Fibroblast of skin of scalp (primary cell): ENCODE measurements at places on chromosomes 5 and 9.

- no peak for DNase-seq
These were observed 6.3 kb downstream of the ARL15 start for GRCh38 chr5:54304040-54304439.

DNA sequence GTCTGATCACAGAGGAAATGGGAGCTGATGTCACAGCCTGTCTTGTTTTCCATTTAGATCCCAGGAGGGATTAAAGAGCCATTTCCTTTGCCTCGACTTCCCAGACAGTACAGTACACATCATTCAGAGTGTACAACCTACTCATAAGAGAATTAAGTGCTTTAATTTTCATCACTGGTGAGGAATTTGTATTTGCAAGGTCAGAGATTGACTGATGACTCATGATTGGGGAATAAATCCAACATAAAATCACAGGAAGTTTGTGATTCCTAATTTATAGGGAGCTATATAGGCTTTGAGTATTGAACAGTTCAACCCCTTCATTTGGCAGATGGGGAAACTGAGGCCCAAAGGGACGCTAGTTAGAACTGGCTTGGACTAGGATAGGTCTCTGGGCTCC lies 4.1 kb upstream of the TOMM5 start:
- DNase-seq, result no peak

GRCh38 chr9:84173961-84174360 lies 166.6 kb downstream of the SLC28A3 start:
- DNase-seq, result no peak

DNA sequence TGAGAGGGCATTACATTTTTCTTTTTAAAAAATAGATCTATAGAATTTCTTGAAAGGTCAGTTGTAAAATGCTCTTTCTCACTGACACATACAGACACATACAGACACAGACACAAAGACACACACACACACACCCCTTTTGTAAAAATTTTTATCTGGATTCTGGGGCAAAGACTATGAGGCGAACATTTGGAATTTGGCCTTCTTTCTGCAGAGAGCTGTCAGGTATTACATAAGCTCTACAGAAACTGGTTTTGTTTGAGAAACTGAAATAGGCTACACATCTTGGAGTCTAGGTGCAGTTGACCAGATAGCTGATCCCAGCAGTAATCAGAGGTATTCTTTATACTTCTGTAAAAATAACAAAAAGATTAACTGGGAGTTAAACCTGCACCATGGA lies 315.9 kb upstream of the RPS23 start:
- peak; percentile 22 for DNase-seq

- no peak for DNase-seq
These were observed 66.6 kb downstream of the LPAR1 start for GRCh38 chr9:110971705-110972104.

DNA sequence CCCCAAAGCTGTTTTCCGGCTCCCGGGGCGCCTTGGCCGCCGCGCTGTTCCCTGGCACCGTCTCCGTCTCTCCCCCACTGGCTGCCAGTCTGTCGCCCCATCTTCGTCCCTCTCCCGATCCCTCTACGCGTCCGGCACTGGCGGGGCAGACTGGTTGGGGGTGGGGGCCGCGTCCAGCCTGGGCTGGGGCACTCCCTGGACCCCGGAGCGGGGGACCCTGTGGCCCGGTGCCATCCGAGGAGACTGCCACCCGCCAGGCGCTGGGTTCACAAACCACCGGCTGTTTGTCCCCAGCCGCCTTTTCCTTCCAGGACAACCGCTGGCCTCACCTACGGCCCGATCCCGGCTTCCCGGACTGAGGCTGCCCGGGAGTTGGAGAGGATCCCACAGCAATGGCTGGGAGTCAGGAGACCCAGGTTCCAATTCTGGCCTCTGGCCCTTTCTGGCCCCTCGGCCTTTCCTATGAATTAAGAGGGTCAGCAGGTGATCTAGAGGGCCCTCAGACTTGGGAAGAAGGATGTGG lies 1.0 kb upstream of the FIBCD1 start:
- no peak for DNase-seq

GRCh38 chr5:39014561-39014960 lies 59.6 kb downstream of the RICTOR start:
- DNase-seq, result peak; percentile 97

DNA sequence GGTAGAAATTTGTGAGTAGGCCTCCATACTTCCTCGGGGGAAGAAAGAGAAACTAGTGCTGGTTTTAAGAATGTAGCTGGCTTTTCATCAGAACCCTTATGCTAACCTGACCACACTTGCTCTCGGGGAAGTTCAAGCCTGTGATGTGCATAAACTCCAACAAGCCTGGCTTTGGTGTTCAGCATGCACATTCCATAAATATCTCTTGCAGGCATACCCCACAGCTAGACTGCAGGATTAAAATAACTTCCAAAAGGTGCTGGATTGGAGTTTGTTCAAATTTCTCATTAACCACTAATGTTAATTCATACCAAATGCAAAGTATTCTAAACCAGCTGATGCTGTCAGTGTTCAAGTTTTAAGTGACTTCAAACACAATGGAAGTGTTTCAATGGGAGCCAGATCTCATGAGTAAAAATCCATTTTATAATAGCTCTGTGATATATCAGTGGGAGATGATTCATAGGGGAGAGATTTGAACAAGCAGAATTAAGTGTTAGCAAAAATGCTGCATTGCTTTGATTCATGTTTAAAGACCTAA lies 79.4 kb downstream of the NPR3 start:
- DNase-seq, result peak; percentile 88

DNA sequence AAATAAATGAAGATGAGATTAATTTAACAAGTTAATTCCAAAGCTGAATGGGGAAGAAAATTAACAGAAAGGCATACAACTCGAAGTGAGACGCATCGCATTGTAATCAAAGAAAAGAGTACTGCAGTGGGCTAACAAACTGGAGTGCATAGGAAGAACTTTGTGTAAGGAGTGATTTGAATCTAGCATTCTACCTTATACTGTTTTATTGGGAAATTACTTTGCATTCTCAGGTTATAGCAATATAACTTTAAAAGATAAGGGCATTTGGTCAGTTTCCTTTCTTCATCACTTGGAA lies 124.5 kb upstream of the TLE4 start:
- DNase-seq, result no peak

DNA sequence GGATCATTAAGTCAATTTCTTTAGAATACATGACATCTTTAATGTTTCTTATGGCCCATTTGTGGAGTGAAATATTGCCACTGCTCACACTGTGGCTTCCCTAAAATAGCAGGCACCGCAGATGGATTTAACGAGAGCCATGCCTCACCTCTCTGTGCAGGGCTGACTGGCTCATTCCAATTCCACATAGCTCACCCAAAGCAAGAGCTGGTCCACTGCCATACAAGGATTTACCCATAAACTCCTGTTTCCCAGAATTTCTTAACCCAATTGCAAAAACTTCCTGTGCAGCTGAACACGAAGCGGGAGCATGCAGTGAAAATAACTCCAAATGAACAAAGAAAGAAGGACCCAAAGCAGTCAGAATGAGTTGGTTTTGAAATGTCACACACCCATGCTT lies 159.5 kb downstream of the BAAT start:
- DNase-seq, result no peak

GRCh38 chr5:20276061-20276958 lies 288.3 kb upstream of the CDH18 start:
- peak; percentile 72 for DNase-seq

DNA sequence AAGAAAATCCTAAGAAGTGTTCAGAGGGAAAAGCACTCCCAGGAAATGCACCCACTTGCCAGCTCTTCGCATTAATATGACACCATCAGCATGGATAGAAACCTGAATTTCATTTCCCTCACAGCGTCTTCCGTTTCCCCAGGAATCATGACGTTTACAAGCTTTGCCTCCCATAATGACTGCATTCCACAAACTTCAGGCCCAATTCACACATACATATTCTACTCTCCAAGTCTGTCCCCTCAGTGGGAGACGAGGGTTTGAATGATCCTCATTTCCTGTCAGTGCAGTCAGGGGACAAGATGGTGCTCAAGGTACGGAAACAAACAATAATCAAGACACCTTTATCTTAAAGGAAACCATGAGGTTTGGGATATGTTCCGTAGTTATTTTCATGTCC lies 44.9 kb upstream of the MAN2A1 start:
- DNase-seq, result peak; percentile 1

DNA sequence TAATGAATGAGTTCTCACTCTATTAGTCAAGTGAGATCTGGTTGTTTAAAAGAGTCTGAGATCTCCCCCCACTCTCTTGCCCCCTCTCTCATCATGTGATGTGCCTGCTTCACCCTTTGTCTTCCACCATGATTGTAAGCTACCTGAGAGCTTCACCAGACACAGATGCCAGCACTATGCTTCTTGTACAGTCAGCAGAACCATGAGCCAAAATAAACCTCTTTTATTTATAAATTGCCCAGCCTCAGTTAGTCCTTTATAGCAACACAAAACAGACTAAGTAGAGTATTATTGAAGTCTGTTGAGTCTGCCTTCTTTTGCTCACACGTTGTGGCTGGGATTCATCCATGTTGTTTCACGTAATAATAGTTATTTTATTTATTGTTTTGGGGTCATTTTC lies 14.3 kb downstream of the CYSTM1 start:
- DNase-seq, result no peak

DNA sequence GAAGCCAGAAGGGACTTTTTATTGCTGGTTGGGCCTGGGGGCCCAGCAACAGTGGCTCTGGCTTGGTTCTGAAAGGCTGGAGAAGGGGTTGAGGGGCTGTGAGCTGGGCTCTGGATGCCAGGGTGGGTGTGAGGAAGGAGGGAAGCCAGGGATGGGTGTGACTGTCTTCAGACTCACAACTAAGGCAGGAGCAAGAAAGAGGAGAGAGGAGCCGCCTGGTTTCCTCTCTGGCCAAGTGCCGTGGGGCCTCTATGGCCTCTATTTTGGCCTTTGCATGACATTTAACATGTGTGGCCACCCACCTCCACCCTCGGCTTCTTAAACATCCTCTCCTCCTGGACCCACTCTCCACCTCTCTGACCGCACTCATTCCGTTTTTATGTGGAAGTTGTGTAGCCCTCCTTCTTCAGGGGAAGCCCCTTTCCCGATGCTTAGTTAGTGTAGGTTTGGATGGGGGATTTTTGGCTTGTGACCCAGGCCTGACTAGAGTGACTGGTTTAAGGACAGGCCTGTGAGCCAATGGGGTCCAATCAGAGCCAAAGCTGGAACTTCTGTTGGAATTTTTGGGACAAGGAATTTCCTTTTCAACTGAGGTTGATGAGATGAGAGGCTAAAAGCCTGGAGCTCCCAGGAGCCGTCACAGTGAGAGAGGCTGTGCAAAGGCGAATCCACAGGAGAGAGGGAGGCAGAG lies 517.8 kb downstream of the CCDC171 start:
- no peak for DNase-seq

DNA sequence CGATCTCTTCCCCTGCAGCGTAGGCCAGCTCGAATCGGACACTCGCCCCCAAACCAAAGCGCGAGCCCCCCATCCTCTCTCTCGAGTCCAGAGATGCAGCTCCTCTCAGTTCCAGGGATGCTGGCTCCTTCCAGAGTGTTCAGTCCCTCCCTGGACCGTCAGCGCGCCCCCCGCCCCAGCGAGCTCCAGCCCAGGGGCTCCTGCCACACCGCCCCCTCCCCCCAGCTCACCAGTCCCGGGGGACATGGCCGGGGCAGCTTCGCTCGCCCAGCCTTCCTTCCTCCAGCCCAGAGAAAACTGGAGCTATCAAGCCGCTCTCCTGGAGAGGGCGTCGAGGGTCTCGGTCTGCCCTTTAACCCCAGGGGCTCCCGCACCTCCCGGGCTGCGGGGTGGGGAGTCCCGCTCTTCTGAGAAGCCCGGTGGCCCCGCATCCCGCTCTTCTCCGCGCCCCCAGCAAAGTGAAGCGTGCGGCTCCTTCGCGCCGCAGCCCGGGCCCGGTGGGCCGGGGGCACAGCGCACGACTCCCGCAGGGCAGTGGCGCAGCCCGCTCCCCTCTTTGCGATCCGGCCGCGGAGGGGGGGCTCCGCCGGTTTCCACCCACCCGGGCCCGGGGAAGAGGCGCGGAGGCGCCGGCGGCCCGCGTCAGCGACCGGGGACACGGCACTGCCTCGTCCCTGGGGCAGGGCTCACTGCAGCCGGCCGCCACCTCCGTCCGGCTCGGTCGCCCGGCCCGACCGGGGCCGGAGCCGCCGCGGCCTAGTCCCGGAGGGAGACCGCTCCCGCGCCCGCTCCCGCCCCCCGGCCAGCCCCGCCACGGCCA lies 587 bp downstream of the MIER3 start:
- peak; percentile 29 for DNase-seq

- DNase-seq, result peak; percentile 53
These were observed 300.6 kb downstream of the TMEM38B start for GRCh38 chr9:105994970-105995369.

DNA sequence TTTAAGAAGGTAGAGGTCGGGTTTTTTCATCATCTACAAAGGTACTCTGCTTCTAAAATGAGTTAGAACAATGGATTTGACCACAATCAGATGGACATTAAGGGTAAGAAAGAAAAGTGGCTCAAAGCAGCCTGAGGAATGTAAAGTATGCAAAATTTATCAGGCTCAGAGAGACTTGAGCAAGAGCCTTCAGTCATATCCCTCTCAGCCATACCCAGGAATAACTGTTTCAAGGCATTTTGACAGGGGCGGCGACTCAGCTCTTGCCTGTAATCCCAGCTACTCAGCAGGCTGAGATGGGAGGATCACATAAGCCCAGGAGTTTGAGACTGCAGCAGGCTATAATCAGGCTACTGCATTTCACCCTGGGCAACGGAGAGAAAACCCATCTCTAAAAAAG lies 38.8 kb upstream of the ANXA2R start:
- DNase-seq, result peak; percentile 84

GRCh38 chr5:128775558-128775957 lies 189.7 kb upstream of the SLC27A6 start:
- no peak for DNase-seq

DNA sequence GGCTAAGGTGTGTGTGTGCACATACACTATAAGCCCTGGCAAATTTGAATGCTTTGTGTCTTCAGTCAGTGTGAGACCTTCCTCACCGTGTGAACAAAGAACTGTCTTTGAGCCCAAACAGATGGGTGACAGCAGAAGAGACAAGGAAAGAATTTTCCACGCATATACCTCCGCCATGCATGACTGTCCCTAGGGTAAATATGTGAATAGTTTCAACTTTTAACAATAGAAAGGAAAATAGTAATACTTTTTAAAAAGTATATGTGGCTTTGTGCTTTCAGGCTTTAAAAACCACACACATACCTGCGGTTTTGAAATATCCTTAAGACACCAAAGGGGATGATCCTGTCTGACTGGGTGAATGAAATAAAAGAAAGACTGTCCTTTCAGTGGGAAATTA lies 438.6 kb upstream of the MPDZ start:
- DNase-seq, result peak; percentile 79

DNA sequence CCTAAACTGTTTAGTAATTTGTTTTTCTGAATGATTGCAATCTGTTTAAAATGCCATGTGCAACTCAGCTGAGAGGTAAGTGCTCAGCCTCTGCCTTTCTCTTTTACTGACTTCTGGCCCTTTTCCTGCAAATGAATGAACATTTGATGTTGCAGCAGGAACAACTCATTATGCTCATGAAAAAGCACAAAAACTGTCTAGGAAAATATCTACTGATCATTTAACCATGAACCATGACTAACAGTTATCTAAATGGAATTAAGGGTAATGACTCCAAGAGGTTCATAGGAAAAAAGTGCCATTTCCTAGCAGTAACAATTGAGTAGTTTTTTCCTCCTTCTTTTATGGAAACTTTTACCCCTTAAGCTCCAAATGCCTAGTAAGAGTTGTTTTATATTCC lies 70.6 kb upstream of the ANKH start:
- DNase-seq, result no peak

GRCh38 chr5:139705655-139706587 lies 57.8 kb downstream of the CXXC5 start:
- no peak for DNase-seq

GRCh38 chr9:98791608-98792490 lies 4.5 kb downstream of the ANKS6 start:
- peak; percentile 13 for DNase-seq
